Activated T-cell treated with anti-CD3 and anti-CD28 coated beads for 48 hours (primary cell): ENCODE measurements at places on chromosomes 11 and 22.

GRCh38 chr22:43889201-43889859 lies 2.5 kb downstream of the PNPLA5 start:
- DNase-seq: no peak

- no peak for DNase-seq
Measured at GRCh38 chr22:26170112-26170492, 840 bp downstream of the SEZ6L start.

- no peak for DNase-seq
Measured at GRCh38 chr11:28696591-28696990, 588.4 kb downstream of the METTL15 start.

DNA sequence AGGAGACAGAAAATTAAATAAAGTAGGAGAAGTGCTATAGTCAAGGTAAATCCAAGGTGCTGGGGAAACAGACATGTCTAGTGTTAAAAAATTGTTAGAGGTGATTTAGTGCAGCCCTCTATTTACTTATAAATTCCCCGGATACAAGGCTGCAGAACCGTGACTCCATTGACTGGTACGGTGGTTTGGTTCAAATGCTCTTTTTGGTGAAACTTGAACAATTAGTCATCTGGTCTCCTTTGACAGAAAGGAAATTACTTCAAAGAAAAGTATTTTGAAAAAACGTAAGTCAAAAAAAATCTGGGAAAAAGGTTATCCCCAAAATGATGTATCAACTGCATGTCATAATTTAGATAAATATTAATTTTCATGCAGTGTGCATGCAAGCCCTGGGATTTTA lies 399.2 kb downstream of the CNTN5 start:
- no peak for DNase-seq
